H9 (cell line): ENCODE measurements at places on chromosomes 4 and X.

- H3K4me3 ChIP-seq = no peak overlapping the region
- H3K27ac ChIP-seq = no peak overlapping the region
- no peaks in the 10 kb centered on the region; the same call in 2 of the 3 replicates for H3K36me3 ChIP-seq
Measured at GRCh38 chr4:44522761-44523445, 74.3 kb upstream of the KCTD8 start.

- no peaks in the 10 kb centered on the region for H3K27me3 ChIP-seq
- H3K27ac ChIP-seq = no peak overlapping the region
- no peak overlapping the region for H3K4me3 ChIP-seq
- no peak for DNase-seq
Measured at GRCh38 chr4:174122705-174123104, 160.8 kb downstream of the FBXO8 start.

GRCh38 chr4:47010912-47011446 lies 17.6 kb upstream of the GABRA4 start:
- H3K4me1 ChIP-seq = no peaks in the 10 kb centered on the region
- DNase-seq = no peak
- H3K27me3 ChIP-seq = no peaks in the 10 kb centered on the region
- no peaks in the 10 kb centered on the region for H3K36me3 ChIP-seq
- H3K27ac ChIP-seq = no peak overlapping the region

DNA sequence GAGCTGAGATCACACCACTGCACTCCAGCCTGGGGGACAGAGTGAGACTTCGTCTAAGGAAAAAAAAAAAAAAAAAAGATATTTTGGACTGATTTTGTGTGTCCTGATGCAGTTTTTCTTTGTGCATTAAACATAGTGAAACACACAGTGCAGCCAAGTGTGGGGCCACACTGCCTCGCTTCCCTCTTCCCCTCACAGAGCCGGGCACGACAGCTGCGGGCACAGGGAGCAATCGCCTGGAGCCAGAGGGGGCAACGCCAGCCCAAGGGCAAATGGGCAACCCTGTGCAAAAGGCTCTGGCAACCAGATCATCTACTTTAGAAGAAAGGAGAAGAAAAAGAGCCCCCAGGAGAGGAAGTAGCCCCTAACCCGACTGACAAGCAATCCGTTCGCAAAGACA lies 13.5 kb upstream of the CCNQ start:
- no peak overlapping the region for H3K4me3 ChIP-seq
- H3K27me3 ChIP-seq = no peaks in the 10 kb centered on the region; the same call in 1 of the 2 replicates
- H3K4me1 ChIP-seq = no peaks in the 10 kb centered on the region
- H3K36me3 ChIP-seq = no peaks in the 10 kb centered on the region; the same call in 1 of the 3 replicates

DNA sequence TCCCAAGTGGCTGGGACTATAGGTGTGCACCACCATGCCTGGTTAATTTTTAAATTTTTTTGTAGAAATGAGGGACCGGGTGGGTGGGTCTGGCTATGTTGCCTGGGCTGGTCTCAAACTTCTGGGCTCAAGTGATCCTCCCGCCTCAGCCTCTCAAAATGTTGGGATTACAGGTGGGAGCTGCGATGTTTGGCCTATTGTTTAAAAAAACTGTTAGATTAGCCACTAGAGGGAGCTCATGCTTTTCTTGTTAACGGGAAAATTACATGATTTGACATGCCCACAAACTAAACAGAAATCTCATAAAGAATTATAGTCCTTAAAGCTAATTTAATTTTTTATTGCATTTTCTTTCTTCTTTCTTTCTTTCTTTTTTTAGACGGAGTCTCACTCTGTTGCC lies 5.0 kb upstream of the SDAD1 start:
- no peak for DNase-seq
- no peak overlapping the region for H3K27ac ChIP-seq
- H3K4me1 ChIP-seq = no peaks in the 10 kb centered on the region
- H3K36me3 ChIP-seq = no peaks in the 10 kb centered on the region
- no peak overlapping the region for H3K4me3 ChIP-seq
- no peaks in the 10 kb centered on the region for H3K27me3 ChIP-seq

- no peaks in the 10 kb centered on the region for H3K27me3 ChIP-seq
- no peak for DNase-seq
- H3K4me1 ChIP-seq = no peaks in the 10 kb centered on the region
- no peaks in the 10 kb centered on the region for H3K36me3 ChIP-seq
Measured at GRCh38 chr4:112053825-112054350, 91.4 kb upstream of the FAM241A start.

DNA sequence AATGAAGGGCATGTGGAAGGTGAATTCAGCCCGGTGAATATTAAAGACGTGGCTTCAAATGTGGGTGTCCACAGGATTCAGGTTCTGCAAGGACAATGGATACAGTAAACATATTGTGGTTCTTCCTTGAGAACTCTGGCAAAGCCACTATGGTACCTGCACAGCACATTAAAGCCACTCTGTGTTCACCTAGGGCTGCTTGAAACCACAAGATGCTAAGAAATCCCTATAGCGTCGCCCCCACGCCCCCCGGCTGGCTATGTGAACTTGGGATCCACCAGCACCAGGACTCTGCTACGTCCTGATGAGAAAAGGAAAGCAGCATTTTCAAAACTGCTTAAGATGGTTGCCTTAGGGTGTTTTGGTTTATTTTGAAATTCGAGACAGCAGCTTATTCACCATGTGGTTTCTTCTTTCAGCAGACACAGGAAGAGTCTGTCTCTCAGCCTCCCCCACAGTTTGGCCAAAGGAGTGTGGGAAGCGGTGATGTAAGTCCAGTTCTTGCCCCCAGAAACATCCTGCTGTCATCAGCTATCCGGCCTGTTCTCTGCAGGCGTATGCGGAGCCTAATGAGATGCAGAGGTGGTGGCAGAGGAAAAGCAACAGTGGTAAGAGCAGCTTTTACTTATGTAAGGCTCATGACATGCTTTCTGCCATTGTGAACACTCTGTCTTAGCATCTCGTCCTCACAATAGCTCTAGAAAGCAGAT lies 111.5 kb downstream of the AFAP1 start:
- peaks cover 18% of the 10 kb centered on the region for H3K36me3 ChIP-seq
- peaks cover 6% of the 10 kb centered on the region; the same call in 1 of the 2 replicates for H3K4me1 ChIP-seq
- H3K27me3 ChIP-seq = no peaks in the 10 kb centered on the region
- no peak for DNase-seq

GRCh38 chrX:94633237-94633636 lies 959.2 kb downstream of the FAM133A start:
- DNase-seq = no peak
- H3K27me3 ChIP-seq = no peaks in the 10 kb centered on the region
- H3K36me3 ChIP-seq = peaks cover 68% of the 10 kb centered on the region
- no peaks in the 10 kb centered on the region for H3K4me1 ChIP-seq
- no peak overlapping the region for H3K4me3 ChIP-seq

GRCh38 chr4:46211406-46211805 lies 87.6 kb upstream of the GABRG1 start:
- no peaks in the 10 kb centered on the region for H3K27me3 ChIP-seq
- H3K4me3 ChIP-seq = no peak overlapping the region
- no peaks in the 10 kb centered on the region for H3K36me3 ChIP-seq
- H3K4me1 ChIP-seq = no peaks in the 10 kb centered on the region
- H3K27ac ChIP-seq = no peak overlapping the region

DNA sequence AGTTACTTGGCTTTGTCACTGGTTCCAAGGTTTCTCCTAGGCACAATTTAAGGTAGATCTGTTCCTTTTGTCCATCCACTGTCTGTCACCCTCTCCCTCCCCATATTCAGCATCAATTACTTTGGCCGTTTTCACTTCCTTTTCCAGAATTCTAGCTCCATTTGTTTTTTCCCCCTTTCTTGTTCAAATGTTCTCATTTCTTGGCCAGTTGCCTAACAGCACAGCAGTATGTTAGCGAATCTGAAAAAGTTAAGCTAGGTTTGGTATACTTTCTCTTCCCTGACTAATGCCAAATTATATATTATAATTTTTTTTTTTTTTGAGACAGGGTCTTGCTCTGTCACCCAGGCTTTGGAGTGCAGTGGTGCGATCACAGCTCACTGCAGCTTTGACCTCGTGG lies 409.1 kb upstream of the TEX13C start:
- H3K27ac ChIP-seq = no peak overlapping the region
- H3K36me3 ChIP-seq = no peaks in the 10 kb centered on the region
- H3K4me3 ChIP-seq = no peak overlapping the region
- DNase-seq = no peak
- no peaks in the 10 kb centered on the region for H3K27me3 ChIP-seq

GRCh38 chr4:73948990-73949706 lies 32.7 kb downstream of the PF4 start:
- DNase-seq = no peak
- no peak overlapping the region for H3K4me3 ChIP-seq
- peaks cover 13% of the 10 kb centered on the region for H3K36me3 ChIP-seq
- H3K27ac ChIP-seq = no peak overlapping the region
- H3K4me1 ChIP-seq = peaks cover 2% of the 10 kb centered on the region; the same call in 1 of the 2 replicates
- peaks cover 23% of the 10 kb centered on the region for H3K27me3 ChIP-seq

GRCh38 chr4:47061435-47061834 lies 30.1 kb downstream of the GABRB1 start:
- no peaks in the 10 kb centered on the region for H3K36me3 ChIP-seq
- H3K4me3 ChIP-seq = no peak overlapping the region
- H3K27ac ChIP-seq = no peak overlapping the region

DNA sequence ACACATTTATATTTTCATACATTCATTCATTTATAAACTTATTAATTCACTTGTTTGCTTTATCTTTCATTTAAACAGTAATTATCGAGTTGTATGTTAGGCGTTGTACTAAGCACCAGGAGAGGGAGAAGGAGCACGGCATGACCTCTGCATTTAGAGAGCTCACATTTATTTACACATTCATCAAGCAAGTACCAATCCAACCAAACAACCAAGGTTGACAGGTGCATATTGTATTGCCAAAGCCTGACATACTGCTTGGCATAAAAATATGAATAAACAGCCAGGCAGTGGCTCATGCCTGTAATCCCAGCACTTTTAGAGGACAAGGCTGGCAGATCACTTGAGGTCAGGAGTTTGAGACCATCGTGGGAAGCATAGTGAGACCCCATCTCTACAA lies 37.0 kb upstream of the CLNK start:
- no peak for DNase-seq
- no peak overlapping the region for H3K27ac ChIP-seq
- no peaks in the 10 kb centered on the region for H3K36me3 ChIP-seq
- no peak overlapping the region; the same call in 2 of the 3 replicates for H3K4me3 ChIP-seq
- H3K4me1 ChIP-seq = no peaks in the 10 kb centered on the region
- H3K27me3 ChIP-seq = no peaks in the 10 kb centered on the region

GRCh38 chr4:1980561-1981041 lies 28.2 kb downstream of the NELFA start:
- no peaks in the 10 kb centered on the region for H3K4me1 ChIP-seq
- H3K4me3 ChIP-seq = no peak overlapping the region
- H3K36me3 ChIP-seq = peaks cover 65% of the 10 kb centered on the region

DNA sequence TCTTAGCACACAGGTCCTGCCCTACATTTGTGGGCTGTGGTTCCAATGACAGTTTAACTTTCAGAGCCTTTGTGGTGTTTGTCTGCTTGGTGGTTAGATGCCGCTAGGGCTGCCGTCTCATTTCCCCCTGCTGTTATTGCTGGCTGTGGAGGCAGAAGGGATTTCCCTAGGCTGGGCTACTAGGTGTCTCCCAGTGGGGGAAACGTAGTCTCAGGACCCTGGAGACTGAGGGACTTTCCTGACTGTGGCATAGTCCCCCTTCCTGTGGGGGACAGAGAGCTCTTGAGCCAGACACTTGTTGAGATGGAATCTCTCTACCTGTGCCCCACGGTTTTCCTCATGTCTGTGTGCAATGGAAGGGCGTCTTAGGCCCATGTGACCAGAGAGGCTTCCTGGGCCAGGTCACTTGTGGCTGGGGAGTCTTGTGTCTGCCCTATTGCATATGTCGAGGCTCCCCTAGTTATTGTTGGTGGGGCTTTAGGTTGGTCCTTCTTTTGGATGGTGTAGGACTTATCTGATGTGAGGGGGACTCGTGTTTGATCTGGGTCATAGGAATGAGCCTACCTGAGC lies 68.2 kb downstream of the ARHGAP10 start:
- no peaks in the 10 kb centered on the region for H3K36me3 ChIP-seq
- H3K27ac ChIP-seq = no peak overlapping the region
- H3K27me3 ChIP-seq = no peaks in the 10 kb centered on the region

- H3K36me3 ChIP-seq = no peaks in the 10 kb centered on the region
- H3K27me3 ChIP-seq = no peaks in the 10 kb centered on the region
- H3K27ac ChIP-seq = no peak overlapping the region
- H3K4me3 ChIP-seq = no peak overlapping the region
Measured at GRCh38 chr4:150679018-150679764, 97.2 kb downstream of the MAB21L2 start.

GRCh38 chr4:32135642-32136041 lies 1415.5 kb downstream of the PCDH7 start:
- H3K36me3 ChIP-seq = no peaks in the 10 kb centered on the region
- no peak overlapping the region for H3K27ac ChIP-seq
- no peaks in the 10 kb centered on the region for H3K27me3 ChIP-seq
- no peak for DNase-seq

GRCh38 chr4:75432683-75433082 lies 81.5 kb downstream of the RCHY1 start:
- no peak overlapping the region for H3K27ac ChIP-seq
- H3K27me3 ChIP-seq = no peaks in the 10 kb centered on the region
- H3K4me3 ChIP-seq = no peak overlapping the region
- H3K36me3 ChIP-seq = no peaks in the 10 kb centered on the region
- peak; percentile 61 for DNase-seq

GRCh38 chr4:156201050-156201449 lies 247.4 kb upstream of the CTSO start:
- H3K36me3 ChIP-seq = no peaks in the 10 kb centered on the region
- no peaks in the 10 kb centered on the region for H3K27me3 ChIP-seq
- no peak overlapping the region for H3K4me3 ChIP-seq
- no peaks in the 10 kb centered on the region for H3K4me1 ChIP-seq
- no peak overlapping the region for H3K27ac ChIP-seq

- DNase-seq = no peak
- H3K36me3 ChIP-seq = no peaks in the 10 kb centered on the region; the same call in 1 of the 3 replicates
- no peaks in the 10 kb centered on the region for H3K4me1 ChIP-seq
Measured at GRCh38 chr4:130172156-130172555, 1076.2 kb downstream of the C4orf33 start.

GRCh38 chrX:122586831-122587230 lies 597.2 kb upstream of the GRIA3 start:
- H3K27me3 ChIP-seq = no peaks in the 10 kb centered on the region
- no peak for DNase-seq
- no peak overlapping the region for H3K27ac ChIP-seq
- no peak overlapping the region for H3K4me3 ChIP-seq

DNA sequence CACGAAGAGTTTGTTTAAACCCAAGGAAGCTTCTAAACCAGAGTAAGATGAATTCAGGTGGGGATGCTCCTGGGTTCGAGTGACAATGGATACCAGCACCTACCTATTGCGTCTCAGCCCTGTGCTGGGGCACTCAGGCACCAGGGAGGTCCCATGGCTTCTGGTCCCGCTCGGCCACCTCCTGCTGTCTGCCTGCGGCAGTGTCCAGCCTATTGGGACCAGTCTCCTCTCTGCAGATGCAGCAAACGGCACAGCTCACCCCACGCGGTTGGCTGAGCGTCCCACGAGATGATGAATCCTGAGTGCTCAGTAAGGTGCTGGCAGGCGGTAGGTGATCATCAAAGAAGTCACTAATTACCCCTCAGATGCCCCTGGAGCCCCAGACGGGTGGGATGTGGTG lies 75.2 kb downstream of the ACOX3 start:
- H3K4me1 ChIP-seq = no peaks in the 10 kb centered on the region
- peaks cover 3% of the 10 kb centered on the region for H3K36me3 ChIP-seq
- H3K27me3 ChIP-seq = no peaks in the 10 kb centered on the region
